ENCODE measurements at places on chromosomes 6 and 20.

GRCh38 chr6:84066536-84066935 is 33.0 kb downstream of the MRAP2 start:
- DNase-seq, result no peak

DNA sequence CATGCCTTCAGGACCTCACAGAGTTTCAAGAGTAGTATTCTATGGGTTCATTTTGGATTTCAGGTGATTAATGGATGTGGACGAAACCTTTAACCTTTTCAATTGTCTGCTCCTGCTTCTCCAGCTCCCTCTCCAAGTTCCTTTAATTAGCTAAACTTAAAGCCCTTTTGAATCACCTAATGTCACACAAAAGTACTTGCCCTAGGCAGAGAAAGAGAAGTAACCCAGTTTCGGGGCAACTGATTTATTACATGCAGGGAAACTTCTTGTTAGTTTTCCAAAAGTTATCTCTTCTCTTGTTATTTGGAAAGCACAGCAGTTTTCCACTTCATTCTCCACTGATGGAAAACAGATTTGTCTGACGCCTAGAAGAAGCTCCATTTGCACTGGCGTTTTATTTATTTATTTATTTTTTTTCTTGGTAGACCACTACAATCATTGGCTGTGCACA is 407.7 kb upstream of the JARID2 start:
- DNase-seq, result no peak

- DNase-seq, result peak; percentile 38
Measured at GRCh38 chr6:137970368-137970767, 103.3 kb downstream of the TNFAIP3 start.

DNA sequence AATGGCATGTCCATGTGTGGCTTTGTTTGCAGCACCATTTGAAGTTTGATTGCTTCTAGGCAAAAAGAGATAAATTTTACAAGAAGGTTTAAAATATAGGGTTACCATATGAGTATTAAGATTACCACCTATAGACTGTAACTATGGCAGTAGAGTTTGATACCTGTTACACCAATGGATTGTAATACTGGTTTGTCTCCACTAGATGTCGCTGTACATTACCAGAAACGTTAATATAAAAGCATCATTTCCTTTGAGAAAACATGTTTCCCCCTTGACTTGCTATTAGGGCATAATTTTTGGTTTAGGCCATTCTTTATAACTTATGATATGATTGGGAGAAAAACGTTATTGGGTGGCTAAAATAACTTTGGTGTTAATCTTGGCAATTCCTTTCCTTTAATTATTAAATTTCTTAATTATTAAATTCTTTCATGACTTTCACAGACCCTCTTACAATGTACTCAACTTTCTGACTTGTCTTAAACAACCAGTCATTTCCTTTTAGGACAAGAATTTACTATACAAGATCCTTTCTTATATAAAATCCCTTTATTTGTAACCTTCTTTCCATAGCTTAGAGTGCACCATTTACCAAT is 42.8 kb downstream of the HLA-DPB1 start:
- DNase-seq, result no peak

DNA sequence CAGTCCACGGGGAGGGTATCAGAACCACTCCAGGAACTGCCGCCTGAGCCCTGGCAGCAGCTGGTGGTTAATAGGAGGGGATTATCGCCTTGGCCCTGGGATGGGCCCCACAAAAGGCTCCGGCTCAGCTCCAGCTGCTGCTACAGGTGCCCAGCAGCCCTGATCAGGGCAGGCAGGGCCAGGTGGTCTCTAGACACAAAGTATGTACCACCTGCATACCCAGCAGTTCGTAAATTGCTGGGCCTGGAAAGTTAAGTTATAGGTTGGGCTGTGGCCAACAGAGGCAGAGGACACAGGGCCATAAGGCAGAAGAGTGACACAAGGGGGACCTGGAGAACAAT is 35.1 kb downstream of the RRBP1 start:
- DNase-seq, result no peak

DNA sequence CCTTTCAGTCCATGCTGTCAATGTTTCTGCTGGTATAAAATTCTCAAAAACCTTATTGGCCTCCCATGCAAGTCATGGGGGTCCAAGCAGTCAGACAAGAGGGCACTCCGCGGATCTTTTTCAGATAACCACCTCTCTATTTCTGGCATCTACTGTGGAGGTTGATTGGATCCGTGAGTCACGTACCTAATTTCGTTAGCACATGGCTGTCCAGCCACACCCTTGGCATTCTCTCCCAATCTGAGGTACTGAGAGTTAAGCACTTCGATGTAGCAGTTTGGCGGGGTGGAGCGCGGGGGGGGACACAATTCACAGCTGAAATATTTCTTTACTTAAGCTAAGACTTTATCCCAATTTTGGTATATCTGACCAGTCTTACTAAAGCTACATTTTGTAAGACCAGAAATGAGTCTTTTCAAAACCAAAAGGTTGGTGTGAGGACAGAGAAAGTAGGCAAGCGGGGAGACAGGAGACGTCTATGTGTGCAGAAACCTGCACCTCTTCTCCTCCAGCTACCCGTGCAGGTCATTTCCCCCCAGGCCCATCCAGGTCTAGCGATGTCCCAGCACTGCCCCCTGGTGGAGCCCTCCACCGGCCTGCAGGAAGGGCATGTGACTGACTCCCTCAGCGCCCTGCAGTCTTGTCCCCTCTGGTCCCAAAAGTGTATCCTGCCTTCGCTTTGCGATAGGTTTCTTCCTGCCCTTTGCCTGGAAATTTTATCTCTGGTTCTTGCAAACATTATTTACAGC is 113.1 kb downstream of the ADAT2 start:
- DNase-seq, result peak; percentile 52

- peak; percentile 25 for DNase-seq
Measured at GRCh38 chr20:29873946-29874345, 1383.5 kb upstream of the DEFB115 start.

GRCh38 chr6:47773005-47773404 is 8.8 kb upstream of the OPN5 start:
- no peak for DNase-seq

DNA sequence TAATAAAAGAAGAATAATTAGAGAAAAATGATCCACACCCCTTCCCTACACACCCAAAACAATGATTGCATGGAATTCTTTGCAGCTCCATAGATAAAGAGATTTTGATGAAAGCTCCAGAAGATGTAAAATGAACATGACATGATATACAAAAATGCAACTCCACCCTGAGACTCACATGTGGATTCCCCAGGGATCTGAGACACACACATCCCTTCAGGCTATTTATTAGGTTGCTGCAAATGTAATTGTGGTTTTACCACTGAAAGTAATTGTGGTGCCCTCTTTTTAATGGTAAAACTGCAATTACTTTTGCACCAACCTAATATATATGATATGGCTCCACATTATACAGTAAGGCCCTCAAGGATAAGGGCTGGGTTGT is 40.4 kb upstream of the TBC1D7 start:
- DNase-seq, result no peak

- DNase-seq, result peak; percentile 85
Measured at GRCh38 chr6:89432875-89433251, at the start of gene ANKRD6. Gene ANKRD6, plus strand, starts transcription at chr6:89433152. Its CDS starts 133,825 bp downstream, at chr6:89566977.

DNA sequence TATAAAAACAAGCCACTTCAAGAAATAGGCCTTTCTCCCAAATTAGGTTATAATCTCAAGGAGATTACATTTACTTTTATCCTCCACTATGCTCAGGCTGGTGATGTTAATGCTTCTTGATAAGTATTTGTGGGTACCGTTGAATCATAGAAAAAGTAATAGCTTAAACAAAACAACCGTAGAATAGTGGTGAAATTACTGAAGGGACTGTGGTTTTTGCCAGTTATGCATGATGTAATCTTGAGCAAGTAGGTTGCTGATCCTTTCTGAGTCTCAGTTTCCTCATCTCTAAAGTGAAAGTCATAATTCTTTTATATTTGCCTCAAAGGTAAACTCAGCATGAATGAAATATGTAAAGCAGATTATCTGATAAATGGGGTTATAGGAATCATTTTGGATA is 187.3 kb upstream of the JAG1 start:
- no peak for DNase-seq

DNA sequence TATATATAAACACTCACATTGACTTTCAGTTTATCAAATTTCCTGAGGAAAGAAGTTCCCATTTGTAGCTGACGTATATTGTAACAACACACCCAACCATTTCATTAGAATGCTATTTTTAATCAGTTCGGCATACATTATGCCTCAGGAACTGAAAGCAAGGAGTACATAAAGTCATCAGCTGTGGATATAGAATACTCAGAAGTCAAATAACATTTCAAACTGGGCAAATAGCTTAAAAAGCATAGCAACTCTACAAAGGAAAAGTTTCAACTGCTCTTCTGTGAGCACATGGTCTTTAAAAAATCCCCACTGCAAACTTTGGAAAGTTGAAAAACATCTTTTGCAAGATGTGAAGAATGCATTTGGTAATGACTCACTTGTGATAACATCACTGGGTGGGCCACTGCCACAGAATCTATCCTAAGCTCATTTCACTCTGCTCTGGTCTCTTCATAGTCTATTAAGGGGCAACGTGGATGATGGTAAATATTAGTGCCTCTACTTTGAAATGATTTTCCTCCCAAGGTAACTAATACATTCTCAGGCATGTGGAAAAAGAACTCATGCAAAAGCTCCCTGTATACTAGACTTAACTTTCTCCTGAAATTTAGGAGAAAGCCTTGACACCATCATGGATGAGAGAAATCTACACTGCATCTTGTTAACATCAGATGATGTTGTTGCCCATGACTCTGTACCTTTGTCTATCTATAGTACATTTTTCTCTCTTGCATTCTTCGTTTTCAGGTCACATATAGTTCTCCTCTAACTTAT is 49.2 kb downstream of the FYN start:
- no peak for DNase-seq

DNA sequence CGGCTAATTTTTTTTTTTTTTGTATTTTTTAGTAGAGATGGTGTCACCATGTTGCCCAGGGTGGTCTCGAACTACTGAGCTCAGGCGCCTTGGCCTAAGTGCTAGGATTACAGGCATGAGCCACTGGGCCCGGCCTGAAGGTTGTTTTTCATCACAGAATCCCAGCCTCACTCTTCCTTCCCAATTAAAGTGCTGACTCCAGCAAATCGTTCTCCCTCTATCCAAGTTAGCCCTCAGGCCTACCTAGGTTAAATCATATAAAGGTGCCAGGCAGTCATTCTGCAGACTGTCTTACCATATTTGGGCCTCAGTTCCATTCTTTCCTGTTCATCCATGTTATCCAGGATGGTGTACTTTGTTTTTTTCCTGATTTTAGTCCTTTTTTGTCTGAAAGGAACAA is 56.4 kb downstream of the ALDH5A1 start:
- DNase-seq, result no peak

DNA sequence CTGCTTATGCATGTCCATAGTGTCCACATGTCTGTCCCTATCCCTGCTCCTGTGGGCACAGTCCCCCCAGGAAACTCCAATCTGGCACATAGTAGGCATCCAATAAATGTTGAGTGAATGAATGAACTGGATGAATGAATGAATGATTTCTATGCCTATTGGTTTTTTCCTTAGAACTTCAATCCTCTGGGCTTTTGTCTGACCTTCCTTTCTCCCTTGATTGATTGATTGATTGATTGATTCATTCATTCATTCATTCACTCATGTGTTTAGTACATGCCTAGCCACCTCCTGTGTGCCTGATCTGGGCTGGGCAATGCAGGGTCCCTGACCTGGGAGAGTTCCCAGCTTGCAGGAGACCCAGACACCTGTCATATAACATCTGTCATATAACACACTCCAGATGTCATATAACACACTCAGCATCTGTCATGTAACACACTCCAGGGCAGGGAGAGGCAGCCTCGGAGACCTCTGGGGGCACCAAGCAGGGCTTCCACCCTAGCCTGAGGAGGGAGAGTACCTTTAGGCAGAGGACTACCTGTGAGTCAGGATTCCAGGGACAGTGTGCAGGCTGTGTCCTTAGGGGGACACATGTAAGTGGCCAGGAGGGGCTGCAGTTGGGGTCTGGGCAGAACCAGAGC is 17.9 kb downstream of the VSTM2L start:
- no peak for DNase-seq

- no peak for DNase-seq
Measured at GRCh38 chr6:15044146-15044882, 201.6 kb upstream of the JARID2 start.
